RWPE1 (cell line): ENCODE measurements at places on chromosomes 6 and 20.
A peak's percentile ranks its signal among the peaks of the same experiment; 100 is the strongest.

DNA sequence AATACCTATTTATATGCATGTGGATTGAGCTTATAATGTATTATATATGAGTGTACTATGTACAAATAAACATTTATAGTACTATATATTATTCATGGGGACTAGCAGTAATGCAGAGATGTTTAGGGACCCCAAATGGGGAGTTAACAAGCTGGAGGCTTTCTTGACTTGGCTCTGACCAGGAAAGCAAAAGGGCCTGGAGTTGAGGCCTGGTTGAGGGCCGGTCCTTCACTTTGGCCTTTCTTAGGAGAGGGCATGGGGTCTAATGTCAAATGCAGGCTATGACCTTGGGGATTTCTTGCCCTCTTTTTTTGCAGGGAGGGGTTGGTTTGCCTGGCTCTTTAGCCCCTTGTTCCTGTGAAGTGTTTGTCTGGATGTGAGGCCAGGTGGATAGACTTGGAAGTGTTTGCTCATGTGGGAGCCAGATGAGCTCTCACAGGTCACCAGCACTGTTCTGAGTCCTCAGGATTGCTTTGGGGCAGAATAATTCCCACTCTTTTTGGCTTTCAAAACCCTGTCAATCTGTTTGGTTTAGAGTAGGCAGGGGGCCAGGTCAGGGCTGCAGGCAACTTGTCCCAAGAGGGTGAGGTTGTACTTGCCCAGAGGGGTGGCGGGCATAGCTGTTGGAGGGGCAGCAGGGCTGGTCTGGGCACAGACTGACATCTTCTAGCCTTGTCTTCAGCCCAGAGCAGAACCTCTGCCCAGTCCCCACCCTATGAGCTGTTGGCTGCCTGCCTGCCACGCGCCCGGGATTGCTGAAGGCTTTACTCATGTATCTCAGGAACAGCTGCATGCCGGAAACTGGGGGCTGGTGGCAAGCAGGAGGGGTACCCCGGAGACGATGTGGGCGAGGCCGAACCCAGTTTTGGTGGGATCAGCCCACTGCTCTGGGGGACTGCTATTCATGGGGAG is 14.6 kb downstream of the TJAP1 start:
- DNase-seq: peak; percentile 80

- peak; percentile 85 for DNase-seq
Measured at GRCh38 chr6:158377860-158378259, 65.6 kb downstream of the TULP4 start.

DNA sequence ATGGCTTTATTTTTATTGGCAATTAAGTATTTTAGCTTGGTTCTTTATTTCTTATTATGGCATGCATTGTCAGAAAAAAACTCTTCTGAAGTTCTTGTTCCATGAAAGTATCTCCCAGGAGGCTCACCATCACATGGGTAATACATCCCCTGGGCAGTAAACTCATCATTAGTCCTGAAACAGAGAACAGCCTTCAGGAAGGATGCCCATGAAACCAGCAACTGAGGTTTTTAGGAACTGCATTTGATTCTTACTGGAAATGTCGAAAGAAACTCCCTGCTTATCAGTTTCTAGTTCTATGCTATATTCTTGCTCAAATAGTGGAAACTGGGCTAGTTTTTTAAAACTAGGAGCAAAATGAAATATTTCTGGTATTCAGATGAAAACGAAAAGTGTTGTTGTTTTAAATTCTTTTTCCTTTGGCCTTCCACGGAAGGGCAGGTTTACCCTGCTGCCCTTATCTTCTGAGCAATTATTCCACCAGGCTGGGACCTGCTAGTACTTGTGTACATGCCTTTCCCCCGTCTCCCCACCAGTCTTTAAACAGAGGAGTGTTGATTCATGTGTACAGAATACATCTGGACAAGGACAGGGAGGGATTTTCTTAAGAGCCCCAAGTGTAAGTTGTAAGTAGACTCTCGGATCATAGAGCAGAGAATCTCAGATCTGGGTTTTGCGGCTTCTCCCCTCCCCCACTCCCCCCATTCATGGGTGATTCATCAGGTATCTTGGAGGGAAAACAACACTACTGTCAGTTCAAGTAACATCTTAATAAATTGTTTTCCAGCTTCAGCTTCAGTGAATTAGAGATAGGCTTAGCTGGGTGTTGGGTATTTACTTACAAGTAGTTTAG is 81.5 kb downstream of the RTN4IP1 start:
- DNase-seq: peak; percentile 83

GRCh38 chr20:9241721-9242427 is 173.0 kb downstream of the PLCB4 start:
- DNase-seq: no peak

DNA sequence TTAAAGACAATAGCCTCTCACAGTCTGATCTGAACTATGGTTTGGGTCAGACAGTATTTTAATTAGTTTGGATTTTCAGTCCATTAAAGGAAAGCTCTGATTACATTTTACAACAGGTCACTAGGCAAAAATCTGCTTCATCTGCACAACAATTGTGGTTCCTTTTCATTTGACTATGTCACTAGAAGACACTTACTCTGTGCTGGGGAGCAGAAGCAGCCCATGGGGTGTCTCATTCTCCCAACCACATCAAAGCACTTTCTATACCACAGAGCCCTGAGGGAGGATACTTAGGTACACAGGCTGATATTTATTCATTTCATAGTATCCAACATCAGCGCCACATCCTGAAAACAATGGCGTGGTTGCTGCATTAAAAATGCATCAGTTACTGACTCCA is 36.6 kb upstream of the HDAC2 start:
- no peak for DNase-seq

- no peak for DNase-seq
Measured at GRCh38 chr6:163409712-163410111, 4.8 kb upstream of the QKI start.

GRCh38 chr6:159249752-159250151 is 80.6 kb downstream of the FNDC1 start:
- no peak for DNase-seq

DNA sequence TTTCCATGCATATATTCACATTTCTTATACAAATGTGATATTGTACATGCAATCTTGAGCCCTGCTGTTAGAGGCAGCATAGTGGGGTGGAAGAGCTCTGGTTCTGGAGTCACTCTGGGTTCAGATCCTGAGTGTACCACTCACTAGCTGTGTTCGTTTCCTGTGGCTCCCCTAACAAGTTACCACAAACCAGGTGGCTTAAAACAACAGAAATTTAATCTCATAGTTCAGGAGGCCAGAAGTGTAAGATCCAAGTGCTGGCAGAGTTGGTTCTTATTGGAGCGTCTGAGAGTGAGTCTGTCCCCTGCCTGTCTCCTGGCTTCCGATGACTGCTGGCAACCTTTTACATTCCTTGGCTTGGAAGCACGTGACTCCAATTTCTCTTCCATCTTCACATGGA is 115.6 kb downstream of the MAP3K7 start:
- DNase-seq: no peak

GRCh38 chr6:167576050-167576741 is 250.5 kb upstream of the AFDN start:
- no peak for DNase-seq

- no peak for DNase-seq
Measured at GRCh38 chr20:62458275-62459251, 17.2 kb downstream of the GATA5 start.

DNA sequence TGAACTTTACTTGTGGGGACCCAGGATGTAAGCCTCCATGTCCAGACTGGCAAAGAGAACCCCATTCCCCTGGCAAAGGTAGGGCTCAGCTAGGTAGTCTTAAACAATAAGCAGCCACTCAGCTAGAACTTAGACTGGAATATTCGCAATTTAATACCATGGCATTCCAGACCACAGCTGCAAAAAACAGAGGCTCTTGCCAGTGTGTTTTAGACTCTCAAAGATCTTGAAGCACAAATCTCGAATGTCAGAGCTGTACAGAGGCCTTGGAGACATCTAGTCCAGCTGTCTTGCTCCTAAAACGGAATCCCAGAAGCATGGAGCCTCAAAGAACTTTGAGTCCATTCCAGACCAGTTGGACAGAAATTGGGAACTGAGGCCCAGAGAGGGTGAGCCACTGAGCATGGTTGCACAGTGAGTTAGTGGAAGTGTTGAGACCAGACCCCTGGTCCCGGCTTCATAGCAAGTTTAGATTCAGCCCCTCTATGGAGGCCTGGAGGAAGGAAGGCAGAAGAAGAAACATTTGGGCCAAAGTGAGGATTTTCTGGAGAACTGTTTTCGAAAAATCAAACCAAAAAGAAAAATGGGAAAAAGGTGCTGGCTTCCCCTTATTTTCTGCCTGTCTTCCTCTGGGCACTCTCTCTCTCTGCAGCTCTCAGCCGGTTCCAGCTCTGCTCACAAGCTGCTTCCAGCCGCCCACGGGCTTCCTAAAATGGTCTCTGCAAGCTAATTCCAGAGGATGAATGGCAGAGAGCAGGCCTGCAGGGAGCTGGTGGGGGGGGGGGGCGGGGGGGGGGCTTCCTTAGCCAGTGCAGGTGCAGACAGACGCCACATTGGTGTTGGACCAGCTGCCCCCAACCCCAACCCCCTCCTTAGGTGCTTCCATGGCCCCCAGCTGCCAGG is 32.4 kb downstream of the AAR2 start:
- no peak for DNase-seq

- DNase-seq: no peak
Measured at GRCh38 chr6:86487660-86488221, 449.6 kb upstream of the HTR1E start.

DNA sequence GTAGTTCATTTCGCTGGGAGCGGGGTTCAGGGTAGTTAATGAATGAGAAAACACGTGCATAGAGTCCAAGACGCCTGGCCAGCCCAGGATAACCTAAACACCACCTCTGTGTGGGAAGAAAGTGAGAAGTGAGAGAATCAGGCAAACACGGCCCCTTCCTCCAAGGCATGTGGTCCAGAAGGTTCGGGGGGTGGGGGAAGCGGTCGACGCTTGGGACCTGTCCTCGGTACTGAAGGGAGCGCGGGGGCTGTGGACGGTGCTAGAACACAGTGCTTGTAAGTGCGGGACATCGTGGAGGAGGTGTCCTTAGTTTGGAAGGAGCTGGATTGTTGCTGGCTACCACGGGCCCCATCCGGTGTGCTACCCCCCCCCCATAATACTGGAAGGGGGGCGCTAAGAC is 1.7 kb upstream of the VSTM2L start:
- no peak for DNase-seq

DNA sequence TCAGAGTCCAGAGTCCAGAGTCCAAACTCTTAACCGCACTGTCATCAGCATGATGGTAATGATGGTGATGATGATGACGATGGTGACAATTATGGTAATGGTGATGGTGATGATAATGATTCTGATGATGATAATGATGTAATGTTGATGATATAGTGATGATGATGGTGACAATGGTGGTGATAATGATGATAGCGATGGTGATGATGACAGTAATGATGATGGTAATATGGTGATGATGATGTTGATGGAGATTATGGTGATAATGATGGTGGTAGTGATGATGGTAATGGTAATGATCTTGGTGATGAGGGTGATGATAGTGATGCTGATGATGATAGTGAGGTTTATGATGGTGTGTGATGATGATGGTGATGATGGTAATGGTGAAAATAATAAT is 367.8 kb upstream of the CDH4 start:
- no peak for DNase-seq

GRCh38 chr6:114172576-114173260 is 170.1 kb downstream of the HS3ST5 start:
- DNase-seq: no peak

DNA sequence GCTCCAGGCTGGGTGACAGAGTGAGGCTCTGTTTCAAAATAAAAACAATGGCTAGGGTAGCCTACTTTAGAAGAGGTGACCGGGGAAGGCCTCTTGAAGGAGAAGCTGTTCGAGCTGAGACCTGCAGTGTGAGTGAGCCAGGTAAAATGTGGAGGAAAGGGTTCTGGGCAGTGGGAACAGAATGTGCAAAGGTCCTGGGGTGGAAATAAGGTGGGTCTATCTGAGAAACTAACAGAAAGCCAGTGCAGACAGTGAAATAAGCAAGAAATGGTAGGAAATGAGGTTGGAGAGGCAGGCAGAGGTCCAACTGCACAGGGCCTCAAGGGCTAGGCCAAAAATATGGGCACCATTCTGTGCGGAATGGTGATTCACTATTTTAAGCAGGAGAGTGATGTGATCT is 53.4 kb downstream of the BPIFB1 start:
- DNase-seq: no peak

- no peak for DNase-seq
Measured at GRCh38 chr6:91020744-91021143, 433.9 kb upstream of the MAP3K7 start.

DNA sequence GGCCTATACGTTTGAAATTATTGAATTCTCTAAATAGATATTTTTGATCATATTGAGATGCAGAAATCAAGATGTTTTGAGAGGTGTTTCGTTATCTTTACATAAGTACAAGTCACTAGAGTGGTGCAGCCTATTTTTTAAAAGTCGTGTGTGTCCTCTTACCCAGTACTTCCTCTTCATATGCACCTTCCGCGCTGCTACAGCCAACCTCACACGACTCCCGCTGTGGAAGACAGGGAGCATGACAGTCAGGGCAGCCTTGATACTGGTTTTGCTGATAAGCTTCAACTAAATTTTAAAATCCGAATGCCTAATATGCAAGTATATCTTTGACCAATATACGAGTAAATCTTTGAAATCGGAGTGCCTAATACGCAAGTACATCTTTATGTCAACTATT is 16.3 kb downstream of the ROS1 start:
- DNase-seq: no peak

GRCh38 chr20:10131732-10132345 is 86.8 kb upstream of the SNAP25 start:
- no peak for DNase-seq

- DNase-seq: peak; percentile 96
Measured at GRCh38 chr6:5082487-5083306, 2.4 kb upstream of the PPP1R3G start.

- DNase-seq: no peak
Measured at GRCh38 chr6:107560657-107561056, 70.7 kb downstream of the SOBP start.

- peak; percentile 29 for DNase-seq
Measured at GRCh38 chr6:143941852-143942627, 66.0 kb downstream of the PLAGL1 start.

DNA sequence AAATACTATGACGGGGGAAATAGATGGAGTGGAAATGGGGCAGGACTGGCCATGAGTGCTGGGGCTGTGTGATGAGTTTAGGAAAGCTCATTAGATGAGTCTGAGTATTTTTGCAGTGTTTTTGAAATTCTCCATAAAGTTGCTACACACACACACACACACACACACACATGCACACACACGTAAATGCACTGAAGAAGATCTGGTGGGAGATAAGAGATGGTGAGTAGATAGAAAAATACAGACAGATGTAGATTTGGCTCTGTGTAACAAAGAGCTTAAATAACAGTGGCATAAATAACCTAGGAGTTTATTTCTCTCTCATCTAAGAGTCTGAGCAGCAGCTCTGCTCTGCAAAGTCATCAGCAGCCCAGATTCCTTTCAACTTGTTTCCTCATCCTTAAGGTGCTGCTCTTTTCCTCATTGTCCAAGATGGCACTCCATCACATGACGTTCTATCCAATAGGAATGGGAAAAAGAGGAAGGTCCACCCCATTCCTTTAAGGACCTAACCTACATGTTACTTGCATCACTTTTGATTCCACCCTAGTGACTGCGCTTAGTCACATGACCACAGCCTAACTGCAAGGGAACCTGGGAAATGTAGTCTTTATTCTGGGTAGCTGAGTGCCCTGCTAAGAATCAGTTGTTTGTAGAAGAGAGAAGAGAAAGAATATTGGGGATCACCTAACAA is 76.4 kb downstream of the EYA2 start:
- peak; percentile 95 for DNase-seq

- peak; percentile 68 for DNase-seq
Measured at GRCh38 chr20:62708591-62709536, at the start of gene NTSR1. Gene NTSR1 (plus strand): TSS chr20:62708836. CDS start chr20:62709208, 372 bp downstream.

GRCh38 chr6:15970517-15970916 is 158.4 kb upstream of the MYLIP start:
- no peak for DNase-seq
